AG04450 (cell line): ENCODE measurements at places on chromosomes 16 and 17. TPM values are rescaled to one million over a fixed set of nuclear protein-coding genes. Genes with fewer than 3 reads are reported as not detected.

Gene KCNJ18
- polyA plus RNA-seq, result not detected in 2 replicates

Gene G6PC1
- not detected in 2 replicates for polyA plus RNA-seq

Gene SLX4
- 1.6 and 2.3 TPM in 2 replicates for polyA plus RNA-seq

Gene DNAH3
- polyA plus RNA-seq, result not detected in 2 replicates

Gene PHOSPHO1
- 0.05 and 0.09 TPM in 2 replicates for polyA plus RNA-seq

Gene NEUROD2
- not detected in 2 replicates for polyA plus RNA-seq

Gene VKORC1
- polyA plus RNA-seq, result 210 and 272 TPM in 2 replicates

Gene TMEM100
- polyA plus RNA-seq, result 0.63 and 0.67 TPM in 2 replicates

GRCh38 chr16:3651461-3652372 lies 2.8 kb upstream of the DNASE1 start:
- DNase-seq, result no peak

- peak; percentile 96 for DNase-seq
These were observed 35.0 kb downstream of the ZCCHC14 start for GRCh38 chr16:87457709-87458423.

DNA sequence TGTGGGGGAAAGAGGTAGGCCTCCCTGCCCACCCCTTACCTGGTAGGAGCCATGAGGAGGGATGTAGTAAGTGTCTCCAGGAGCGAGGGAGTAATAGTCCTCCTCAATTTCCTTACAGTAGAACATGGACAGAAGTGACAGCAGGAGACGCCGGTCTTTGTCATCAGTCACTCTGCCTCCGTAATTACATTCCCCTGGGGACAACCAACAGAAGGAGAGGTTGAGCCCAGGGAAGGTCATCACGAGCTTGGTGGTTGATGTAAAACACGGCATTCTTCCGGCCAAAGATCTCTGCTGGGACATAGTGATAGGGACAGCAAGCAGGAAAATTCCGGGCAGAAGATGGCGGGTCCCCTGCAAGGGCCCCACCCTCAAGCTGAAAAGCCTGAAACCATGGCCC lies 47.9 kb downstream of the LYRM1 start:
- DNase-seq, result no peak

- DNase-seq, result peak; percentile 10
These were observed 30.1 kb upstream of the TNFRSF13B start for GRCh38 chr17:17001874-17002520.

- no peak for DNase-seq
These were observed 358.7 kb upstream of the CA10 start for GRCh38 chr17:52517176-52517575.

GRCh38 chr16:30350134-30350871 lies 4.8 kb downstream of the CD2BP2 start:
- no peak for DNase-seq

DNA sequence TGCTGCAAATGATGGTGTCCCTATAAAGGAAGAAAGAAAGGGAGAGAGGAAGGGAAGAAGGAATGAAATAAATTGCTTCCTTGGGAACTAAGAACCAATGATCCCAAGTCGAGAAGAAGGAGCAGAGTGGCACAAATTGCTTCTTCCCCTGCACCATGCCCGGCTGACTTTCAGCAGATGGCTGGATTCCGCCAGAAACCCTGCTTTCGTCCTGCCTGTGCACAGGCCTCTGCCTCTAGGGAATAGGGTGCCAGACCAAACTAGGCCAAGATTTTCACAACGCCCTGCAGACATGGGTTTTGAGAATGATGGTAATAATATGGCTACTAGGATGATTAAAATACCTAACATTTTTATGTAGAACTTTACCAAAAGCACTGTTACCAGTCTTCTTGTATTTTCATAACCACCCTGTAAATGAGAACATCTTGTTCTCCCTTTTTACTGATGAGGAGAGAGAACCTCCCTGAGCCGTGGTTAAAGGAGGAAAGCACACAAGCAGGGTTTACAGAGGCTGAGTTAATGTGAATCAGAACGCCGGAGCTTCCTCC lies 122.1 kb upstream of the HSBP1 start:
- DNase-seq, result no peak

DNA sequence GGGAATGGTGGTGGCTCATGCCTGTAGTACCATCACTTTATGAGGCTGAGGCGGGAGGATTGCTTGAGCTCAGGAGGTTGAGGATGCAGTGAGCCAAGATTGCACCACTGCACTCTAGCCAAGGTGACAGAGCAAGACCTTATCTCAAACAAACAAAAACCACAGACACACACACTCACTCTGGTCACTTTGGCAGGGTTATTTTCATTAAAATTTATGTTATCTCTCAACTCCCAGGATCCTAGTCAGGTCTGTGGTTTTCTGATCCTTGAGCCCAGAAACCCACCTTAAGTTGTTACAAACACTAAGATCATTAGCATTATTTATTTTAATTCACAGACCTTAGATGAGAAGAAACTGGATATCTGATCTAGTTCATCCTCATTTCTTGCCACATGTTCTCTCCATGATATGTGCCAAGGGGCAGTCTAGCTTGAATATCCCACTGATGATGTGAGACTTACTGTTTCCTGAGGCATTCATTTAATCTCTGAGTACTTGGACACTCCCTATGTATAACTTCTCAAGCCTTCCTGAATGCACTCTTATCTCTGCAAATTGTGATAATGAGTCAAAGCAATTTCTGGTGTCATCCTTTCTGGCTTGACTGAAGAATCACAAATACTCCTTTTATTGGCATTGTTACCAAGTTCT lies 9.6 kb downstream of the ABHD15 start:
- DNase-seq, result no peak

DNA sequence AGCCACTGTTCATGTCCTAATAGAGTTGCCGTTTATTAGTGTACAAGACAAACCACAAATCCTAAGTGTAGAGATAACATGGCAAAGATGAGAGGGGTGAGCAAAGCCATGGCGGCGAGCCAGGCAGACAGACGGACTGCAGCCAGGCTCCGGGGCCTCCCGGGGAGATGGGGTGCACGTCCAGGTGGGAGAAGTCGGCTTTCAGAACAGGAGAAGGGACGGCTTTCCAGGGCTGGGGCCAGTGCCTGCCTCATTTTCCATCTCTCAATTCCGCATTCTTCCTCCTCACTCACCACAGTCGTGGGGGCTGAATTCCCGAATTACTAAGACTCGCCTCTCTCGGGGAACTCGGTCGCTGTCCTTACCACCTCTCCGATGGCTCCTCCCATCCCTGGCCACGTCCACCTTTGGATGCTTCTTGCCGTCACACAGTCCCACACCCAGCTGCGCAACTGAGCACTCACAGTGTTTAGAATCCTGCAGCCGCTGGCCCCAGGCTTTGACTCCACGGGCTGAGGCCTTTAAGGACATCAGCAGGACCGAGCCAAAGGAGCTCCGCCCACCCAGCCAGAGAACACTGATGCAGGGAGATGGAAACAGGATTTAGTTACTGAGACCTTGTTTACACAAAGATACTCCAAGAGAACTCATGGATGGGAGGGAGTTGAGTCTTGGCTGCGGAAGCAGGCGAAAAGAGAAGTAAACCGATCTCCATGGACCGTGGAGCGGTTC lies 59.7 kb downstream of the RNF112 start:
- DNase-seq, result peak; percentile 36

DNA sequence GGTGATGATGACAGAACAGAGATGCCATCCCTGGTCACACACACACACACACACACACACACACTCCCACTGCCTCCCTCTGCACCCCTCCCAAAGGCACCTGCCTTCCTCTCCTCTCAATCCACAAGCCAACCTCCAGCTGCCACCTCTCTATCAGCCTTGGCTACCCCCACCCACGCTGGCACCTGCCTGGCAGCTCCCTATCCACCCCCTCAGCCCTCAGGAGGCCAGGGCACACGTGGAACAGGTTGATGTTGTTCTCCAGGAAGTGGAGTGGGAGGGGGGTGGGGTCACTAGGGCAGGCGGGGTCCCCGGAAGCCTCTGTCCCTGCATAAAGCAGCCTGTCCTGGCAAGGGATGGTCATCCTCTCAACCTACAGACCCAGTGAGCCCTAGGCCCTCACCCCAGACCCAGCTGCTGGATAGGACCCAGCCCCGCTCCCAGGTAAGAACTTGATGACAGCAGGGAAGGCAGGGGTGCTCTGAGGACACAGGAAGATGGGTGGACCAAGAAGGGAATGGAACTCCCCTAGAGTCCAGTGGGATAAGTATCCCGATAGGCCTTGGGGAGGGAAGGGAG lies at the start of gene GSDMA:
GSDMA (plus strand) TSS at position 363 of the 579 bp plus-strand sequence. CDS start 2,684 bp downstream, outside the sequence.
- DNase-seq, result no peak

GRCh38 chr17:40515491-40516041 lies 14.1 kb upstream of the TNS4 start:
- DNase-seq, result no peak

DNA sequence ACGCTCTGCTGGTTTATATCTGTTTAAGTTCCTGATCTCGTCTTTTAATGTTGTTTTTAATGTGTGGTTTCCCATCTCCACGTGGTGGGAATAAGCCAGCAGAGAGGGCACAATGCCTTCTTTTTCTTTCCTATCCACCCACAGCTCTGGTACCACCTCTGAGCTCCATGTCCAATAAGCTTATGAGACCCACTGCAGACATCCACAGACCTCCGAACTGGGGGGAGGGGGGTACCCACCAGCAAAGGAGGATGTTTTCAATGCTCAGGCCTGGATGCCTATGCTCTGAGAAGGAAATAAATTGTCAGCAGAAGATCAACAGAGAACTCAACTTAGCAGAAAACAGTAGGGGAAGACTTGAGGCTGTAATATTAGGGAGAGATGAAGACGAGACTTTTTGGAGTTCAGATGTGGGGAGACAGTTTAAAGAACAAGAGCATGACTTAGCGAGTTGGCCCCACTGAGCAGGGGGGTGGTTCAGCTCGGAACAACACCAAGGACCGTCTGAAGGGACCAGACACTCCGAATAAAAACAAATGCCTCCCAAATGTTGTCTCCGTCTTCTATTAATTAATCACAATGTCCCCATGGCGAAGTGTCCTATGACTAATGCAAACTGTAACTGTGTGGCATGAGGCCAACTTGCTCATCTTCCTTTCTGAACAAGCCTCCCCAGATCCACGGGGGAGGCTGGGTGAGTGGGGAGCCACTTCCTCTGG lies 62.7 kb downstream of the GAS7 start:
- DNase-seq, result no peak

GRCh38 chr16:5430598-5430997 lies 333.0 kb upstream of the EEF2KMT start:
- no peak for DNase-seq

DNA sequence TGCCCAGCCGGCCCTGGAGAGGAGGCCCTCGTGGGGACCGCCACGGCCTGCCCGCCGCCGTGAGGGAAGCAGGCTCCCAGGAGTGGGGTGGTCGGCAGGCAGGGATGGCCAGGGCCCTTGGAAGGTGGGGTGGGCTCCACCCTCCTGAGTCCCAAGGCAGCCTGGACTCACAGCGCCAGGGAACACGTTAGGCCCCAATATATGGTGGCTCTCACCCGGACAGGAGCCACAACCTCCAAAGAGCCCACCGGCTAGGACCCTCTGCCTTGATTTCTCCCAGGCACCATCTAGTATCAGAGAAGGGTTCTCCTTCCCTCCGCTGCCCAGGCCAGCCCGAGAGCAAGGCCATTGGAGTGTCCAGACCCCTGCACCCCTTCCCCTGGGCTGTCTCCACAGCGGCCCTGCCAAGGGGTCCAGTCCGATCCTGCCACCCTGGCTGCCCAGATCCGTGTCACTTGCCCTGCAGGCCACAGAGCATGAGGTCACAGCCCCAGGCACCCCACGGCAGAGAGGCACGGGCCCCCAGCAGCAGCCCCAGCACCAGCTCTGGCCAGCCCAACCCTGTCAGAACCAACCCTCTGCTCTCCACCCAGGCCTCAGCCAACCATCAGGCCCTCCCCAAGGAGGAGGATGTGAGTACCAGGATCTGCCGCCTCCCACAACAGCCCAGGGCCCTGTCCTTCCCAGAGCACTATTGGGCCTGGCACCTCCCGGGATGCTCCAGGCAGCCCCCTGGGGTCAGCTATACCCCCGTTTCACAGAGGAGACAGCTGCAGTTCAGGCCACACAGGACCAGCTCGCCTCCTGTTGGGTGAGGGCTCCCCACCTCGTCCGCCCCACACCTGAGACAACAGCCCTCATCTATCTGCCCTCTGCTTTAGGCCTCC lies 1.1 kb upstream of the AXIN1 start:
- no peak for DNase-seq

GRCh38 chr17:38861399-38861843 lies 7.9 kb upstream of the RPL23 start:
- no peak for DNase-seq

DNA sequence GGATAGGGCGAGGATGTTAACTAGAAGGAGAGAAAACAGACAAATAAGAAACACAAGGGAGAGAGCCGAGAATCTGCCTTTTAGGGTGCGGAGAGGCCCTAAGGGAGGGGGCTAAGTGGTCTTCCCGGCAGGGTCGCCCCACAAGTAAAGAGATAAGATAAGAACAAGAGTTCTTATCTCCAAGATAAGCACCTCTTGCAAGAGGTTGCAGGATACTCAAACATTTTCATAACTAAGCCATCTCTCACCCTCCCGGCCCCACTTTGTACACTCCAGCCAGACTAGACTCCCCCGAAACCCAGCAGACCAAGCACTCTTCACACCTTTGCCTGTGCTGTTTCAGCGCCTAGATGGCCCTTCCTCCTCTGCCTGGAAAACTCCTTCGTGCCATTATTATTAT lies 14.3 kb downstream of the ZNF319 start:
- DNase-seq, result no peak

- DNase-seq, result no peak
These were observed 16.2 kb upstream of the KLHDC4 start for GRCh38 chr16:87782033-87782432.

DNA sequence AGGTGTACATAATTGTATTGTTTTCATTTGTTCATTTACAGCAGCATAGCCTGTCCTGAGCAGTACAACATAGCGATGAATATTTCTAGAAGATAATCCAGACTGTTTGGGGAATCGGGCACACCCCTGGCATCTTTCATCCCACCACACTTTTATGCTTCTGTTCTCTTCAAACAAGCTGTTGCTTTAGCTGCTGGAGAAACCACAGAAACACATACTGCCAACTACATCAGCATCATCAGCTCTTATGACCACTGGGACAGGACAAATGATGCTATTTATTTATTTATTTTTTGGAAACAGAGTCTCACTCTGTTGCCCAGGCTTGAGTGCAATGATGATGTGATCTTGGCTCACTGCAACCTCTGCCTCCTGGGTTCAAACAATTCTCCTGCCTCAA lies 22.6 kb upstream of the HAPSTR1 start:
- no peak for DNase-seq

DNA sequence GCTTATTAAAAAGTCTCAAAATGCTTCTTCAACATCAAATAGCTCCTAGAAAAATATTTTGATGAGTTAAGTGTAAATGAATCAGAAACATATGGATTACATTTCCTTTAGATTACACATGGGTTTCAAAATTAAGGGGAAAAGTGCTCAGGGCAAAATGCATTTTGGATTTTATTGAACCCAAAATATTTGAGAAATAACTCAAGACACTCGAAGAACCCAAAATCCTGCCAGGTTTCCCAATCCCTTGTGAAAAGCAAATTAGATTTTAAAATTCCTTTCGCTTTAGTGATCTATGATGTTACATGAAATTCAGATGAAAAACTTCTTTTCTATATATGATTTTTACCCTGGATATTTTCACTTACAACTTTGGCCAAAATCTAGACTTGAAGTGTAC lies 847.4 kb upstream of the SOX9 start:
- DNase-seq, result no peak
